IMR-90 (cell line): ENCODE measurements at places on chromosomes 16 and 17. TPM values are rescaled to one million over a fixed set of nuclear protein-coding genes. Genes with fewer than 3 reads are reported as not detected.
A peak's percentile ranks its signal among the peaks of the same experiment; 100 is the strongest.

DNA sequence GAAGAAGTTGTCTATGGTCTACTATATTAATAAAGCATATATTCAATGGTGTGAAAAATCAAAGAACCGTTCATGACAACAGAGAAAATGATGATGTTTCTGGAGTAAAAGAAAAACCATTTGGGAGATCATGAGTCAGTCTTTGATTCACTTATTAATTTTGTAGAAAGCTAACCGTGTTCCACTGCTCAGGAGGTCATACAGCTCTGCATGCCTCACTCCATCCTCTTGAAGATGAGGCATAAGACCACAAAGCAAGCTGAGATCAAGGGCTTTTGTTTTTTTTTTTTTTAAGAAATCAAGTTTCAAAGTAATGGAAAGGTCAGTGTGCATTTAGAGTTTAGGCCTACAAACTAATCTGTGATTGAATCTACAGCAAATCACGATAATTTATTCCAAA lies 206.4 kb downstream of the CEP112 start:
- peak; percentile 20 for DNase-seq

DNA sequence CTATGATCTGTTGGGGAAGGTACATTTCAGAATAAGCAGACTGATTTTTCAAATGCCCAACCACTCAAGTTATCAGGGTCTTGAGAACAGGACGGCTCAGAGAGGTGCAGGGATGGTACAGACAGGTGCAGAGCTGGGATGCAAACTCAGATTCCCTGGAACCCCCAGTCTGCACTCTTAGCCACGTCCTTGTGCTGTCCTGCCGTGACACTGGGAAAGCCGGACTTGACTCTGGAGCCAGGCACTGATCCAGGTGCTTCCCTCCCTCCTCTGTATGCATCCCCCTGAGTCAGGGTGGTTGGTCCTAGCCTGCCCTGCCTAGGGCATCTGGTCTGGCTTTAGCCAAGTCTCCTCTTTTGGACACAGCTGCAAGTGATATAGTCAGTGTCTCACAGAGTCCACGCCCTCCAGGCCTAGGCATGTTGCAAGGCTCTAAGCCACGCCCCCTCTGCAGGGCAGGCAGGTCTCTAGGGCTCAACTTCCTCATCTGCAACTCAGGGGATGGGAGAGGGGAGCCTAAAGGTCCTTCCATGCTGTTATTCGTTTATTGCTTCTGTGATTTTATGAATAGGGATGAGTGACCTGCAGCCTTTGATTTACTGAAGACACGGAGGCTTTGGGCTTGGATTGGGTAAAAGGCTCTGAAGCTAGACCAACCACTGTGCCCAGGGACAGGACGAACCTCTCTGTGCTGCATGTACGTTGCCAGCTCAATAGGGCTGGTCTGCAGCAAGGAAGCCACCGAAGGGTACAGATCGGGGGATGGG lies 97.3 kb downstream of the SDK2 start:
- DNase-seq, result no peak

GRCh38 chr17:19646788-19647696 lies 1.5 kb upstream of the ALDH3A2 start:
- no peak for DNase-seq

DNA sequence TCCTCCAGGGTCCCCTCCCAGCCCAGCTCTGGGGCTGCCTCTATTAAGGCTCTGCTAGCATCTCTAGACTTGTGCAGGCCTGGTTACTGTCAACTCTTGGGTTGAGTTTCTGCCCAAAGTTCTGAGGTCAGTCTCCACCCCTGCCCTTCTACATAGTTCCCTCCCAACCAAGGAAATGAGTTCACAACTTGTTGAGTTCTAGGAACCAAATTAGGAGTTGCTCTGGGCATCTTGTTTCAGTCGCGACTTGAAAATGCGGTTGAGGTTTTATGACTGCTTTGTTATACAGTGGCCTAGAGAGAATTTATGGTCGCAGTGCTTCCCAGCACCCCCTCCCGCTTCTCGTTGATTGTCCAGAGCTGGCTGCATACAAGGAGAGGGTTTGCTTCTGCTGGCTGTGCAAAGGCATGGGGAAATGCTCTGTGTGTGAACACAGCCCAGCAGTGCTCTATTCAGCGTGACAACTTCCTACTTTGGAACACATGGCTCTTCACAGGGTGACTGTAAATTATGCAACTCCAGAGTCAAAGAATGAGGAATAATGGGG lies 20.2 kb downstream of the GNAO1 start:
- DNase-seq, result no peak

The PEMT gene
- polyA plus RNA-seq, result 49.5 and 54.5 TPM in 2 replicates

The RHBDF2 gene
- polyA plus RNA-seq, result 8.3 and 10.0 TPM in 2 replicates

- no peak for DNase-seq
Measured at GRCh38 chr17:29962656-29963055, 21.2 kb downstream of the EFCAB5 start.

DNA sequence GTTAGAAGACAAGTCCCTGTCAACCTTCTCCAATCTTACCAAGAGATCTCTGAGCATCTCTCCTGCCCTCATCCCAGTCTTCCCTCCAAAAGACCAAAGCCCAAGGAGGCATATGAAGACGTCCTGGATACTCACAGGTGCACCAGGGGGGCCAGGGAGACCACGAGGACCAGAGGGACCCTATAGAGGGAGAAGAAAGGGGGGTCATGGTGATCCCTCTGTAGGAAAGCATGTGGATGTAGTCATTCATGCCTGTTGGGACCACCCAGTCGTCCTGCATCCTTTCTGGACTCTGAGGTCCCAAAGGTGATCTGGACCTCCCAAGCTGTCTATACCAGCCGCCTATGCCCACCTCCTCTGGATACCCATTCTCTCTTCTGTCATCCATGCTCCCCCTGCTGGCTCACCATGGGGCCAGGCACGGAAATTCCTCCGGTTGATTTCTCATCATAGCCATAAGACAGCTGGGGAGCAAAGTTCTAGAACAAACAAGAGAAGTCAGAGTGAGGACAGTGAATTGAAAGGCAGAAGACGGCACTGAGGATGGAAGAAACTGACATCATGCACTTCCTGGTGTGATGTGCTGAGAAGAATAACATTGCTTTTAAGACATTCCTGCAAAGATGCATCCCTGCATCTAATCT lies 3.3 kb downstream of the COL1A1 start:
- DNase-seq, result peak; percentile 63

DNA sequence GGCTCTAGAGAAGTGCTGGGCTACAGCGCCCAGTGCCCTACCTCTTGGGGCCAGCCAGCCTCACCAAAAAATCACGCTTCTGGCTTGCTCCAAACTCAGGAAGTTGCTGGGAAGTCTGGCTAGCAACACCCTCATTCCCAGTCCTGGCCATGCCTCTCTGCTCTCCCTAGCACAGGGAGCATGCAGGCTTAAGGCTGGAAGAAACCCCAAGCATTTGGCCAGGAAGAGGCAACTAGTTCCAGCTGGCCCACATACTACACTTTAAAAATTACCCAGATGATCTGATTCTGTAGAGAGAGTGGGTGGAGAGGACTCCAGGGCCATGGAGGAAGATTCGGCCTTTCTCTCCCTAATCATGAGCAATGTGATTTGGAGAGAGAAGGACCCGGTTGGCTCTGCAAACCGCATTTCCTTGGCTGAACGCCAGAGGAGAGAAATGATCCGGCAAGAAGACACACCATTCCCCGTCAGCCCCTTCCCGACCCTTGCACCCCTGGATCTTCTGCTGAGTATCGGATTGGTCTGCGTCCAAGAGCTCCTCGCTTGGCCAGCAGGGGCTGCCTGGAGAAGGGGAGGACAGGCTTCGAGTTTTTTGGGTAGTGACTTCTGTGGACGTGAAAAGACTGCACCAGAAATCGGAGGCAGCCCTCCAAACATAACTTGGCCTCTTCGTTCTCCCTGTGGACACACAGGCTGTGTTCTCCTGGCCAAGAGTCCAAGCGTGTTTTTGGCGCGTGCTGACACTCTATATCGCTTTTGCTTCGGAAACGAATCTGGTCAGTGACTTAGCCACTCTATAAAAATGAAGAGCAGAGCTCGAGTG lies 406.3 kb downstream of the WWOX start:
- DNase-seq, result no peak

The ERN1 gene
- 3.7 and 4.1 TPM in 2 replicates for polyA plus RNA-seq

The KRTAP4-3 gene
- not detected in 2 replicates for polyA plus RNA-seq

The PRCD gene
- 0.32 TPM in 2 replicates for polyA plus RNA-seq

DNA sequence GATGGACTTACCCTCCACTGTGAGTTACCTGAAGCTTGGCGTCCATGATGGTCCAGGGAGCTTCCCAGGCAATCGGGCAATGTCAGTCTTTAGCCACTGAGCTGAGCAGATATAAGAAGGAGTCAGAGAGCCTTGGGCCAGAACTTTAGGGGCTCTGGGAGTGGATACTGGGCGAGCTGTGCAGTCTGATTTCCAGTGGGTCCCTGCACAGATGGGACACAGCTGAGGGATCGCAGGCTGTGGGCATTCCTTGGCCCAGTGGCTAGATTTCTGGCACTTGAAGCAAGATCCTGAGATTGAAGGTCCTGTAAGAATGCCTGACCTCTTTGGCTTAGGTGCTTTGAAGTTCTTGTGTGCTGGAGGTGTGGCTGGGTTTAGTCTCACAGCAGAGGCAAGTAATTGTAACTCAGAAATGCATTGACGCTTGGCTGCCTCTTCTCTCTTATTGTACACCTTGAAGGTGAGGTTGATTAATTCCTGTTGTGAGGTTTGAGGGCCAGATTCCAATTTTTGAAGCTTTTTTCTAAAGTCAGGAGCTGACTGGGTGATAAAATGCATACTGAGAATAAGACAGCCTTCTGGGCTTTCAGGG lies 2283.8 kb downstream of the TP53TG3F start:
- DNase-seq, result no peak

DNA sequence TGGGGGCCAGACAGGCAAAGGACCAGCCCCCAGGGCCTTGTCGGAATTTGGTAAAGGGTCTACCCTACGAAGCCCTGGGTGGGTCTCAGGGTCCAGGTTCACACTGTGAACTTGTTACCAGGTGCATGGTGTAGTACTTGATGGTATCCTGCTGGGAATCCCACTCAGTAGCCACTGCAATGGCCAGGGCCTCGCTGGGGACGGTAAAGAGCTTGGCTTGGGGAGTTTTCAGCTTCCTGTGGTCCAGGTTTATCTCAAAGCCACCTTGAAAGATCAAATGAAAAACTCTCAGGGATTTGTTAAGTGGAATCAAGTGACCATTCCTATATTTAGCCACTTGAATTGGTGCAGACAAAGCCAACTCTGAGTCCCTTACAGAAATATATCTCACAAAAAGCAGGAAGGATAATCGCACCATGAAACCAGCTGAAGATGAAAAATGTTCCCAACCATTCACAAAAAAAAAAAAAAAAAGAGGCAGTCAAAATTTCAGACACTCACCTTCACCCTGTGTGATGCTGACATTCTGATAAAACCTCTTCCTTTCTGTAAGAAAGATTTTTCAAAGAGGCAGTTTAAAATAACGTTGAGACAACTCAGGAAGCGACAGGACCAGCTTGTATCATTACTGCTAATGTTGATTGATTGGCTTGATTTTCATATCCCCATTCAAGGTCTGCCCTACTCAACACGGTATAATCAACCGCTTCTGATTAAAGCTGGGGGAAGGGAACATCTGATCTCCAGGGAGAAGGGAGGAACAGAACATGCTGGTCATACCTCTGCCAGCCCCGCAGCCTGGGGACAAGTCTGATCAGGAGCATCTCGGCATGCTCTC lies 10.6 kb downstream of the ATPAF2 start:
- DNase-seq, result no peak

The PRAC2 gene
- polyA plus RNA-seq, result not detected in 2 replicates

DNA sequence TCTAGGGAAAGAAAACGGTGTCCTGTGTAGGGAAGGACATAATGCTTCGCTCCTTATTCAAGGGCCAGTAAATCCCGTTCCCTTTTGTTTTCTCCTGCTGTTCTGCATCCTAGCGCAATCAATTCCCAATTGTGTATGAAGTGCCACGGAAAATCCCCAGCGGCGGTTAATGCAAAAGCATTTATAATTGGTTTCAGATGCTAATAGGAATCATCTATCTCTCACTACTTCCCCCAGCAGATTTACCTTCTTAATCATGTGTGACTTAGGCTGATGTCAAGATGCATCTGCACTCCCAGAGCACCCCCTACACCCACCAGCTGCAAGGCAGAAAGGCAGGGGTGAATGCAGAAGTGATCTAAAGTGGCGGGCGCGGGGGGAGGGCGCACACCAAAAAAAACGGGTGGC lies 32.7 kb upstream of the SSTR2 start:
- DNase-seq, result no peak

- DNase-seq, result peak; percentile 98
Measured at GRCh38 chr16:3971261-3971660, 90.7 kb upstream of the CREBBP start.

The SLC35G6 gene
- polyA plus RNA-seq, result not detected in 2 replicates

GRCh38 chr17:39872751-39873150 lies 4.7 kb downstream of the ZPBP2 start:
- DNase-seq, result peak; percentile 31
